ENCODE measurements at places on chromosomes 5 and 9.

- no peak for DNase-seq
These were observed 31.8 kb downstream of the EGFLAM start for GRCh38 chr5:38290028-38290653.

GRCh38 chr5:82349652-82350051, 71.5 kb upstream of the RPS23 start:
- peak; percentile 39 for DNase-seq

- no peak for DNase-seq
These were observed 412.7 kb downstream of the PIK3R1 start for GRCh38 chr5:68628082-68628814.

- DNase-seq: no peak
These were observed 14.0 kb downstream of the AQP7 start for GRCh38 chr9:33388110-33388994.

DNA sequence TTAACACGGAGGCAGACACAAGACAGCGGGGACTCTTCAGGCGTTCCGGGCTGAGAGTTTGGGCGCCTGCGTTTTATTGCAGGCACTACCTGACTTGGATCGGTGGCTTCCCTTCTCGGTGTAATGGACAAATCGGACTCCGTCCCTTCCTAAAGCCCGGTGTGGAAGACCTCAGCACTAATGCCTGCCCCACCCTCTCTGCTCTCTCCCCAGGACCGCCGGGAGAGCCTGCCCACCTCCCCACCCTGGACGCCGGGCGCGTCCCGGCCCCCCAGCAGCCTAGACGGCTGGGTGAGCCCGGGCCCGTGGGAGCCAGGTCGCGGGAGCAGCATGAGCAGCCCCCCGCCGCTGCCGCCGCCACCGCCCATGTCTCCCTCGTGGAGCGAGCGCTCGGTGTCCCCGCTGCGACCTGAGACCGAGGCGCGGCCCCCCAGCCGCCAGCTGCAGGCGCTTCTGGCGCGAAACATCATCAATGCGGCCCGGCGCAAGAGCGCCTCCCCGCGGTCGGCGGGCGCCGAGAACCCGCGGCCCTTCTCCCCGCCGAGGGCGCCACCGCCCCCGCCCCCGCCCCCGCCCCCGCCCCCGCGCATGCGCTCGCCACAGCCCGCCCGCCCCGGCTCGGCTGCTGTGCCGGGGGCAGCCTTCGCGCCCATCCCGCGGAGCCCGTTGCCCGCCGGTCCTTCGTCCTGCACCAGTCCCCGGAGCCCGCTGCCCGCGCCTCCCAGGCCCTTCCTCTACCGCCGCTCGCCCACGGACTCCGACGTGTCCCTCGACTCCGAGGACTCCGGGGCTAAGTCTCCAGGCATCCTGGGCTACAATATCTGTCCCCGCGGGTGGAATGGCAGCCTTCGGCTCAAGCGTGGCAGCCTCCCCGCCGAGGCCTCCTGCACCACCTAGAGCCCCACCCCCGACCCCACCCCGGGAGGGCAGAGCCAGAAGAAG, 4.6 kb upstream of the MYOZ3 start:
- peak; percentile 78 for DNase-seq

DNA sequence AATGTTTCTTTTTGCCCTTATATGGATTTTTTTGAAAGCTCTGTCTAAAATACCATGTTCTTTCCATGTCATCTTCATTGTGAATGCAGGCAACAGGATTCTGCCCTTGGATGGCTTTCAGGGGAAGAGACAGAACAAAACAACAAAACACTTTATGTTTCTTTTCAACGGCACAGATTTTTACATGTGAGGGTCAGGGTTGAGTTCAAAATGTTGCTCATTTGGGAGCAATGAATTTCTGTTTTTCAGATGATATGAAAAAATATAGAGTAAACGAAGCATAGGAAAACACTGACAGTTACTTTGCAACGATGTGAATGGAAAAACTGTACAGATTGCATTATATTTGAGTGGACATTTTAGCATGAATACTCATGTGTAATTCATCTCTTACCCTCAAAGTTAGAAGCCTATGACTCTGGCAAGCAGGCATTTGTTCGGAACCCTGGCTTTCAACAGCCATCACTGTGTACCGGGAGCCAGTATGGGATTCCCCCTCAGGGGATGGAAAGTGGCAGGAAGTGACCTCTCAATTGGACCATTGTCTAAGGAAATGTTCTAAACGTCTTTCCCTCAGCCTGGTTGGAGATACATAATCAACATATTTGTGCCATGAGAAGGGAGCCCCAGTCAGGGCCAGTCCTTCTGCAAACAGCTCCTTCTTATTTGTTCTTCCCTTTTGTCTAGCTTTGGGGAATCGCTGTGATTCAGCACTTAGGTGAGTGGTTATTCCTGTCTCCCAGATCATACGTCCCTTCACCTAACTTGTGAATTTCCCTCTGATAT, 153.9 kb upstream of the MEF2C start:
- DNase-seq: no peak

DNA sequence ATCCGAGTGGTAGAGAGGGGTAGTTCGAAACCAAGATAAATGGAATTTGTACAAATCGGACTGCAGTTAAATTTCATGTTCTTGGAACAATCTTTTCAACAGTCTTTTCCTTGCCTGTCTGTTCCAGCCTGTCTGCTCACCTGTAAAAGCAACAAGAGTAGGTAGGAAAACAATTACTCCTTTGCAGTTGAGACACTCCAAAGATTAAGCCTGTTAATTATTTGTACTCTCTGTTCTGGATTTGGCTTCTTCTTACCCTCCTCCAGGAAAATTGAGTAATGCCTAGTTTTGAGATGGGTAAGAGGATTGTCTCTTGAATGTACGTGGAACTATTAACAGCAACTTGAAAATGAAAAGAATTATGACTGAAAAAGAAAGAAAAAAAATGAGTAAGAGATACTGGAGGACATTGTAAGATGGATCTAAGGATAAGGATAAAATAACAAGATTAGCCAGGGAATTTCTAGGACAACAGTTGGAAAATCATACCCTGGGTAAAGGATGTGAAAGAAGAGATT, 24.3 kb downstream of the SPAAR start:
- no peak for DNase-seq

DNA sequence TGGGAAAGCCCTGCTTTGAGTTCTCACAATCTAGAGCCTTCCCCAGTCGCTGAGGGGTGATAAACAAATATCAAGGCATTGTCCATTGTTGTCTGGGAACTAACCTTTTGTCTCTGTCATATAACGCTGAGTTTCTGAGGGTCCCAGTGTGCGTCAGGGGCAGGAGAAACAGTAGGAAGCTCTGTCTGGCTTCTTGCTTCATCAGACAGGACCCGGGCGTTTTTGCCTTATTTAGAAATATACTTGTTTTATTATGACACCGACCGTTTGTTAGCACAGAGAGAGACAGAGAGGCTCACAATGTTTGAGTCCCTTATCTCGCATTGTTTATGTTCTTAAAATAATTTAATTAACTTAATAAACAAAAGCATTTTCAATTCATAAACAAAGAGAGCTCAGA, 204.9 kb upstream of the GAS1 start:
- DNase-seq: no peak

- DNase-seq: no peak
These were observed 113.5 kb upstream of the RASA1 start for GRCh38 chr5:87154191-87154590.

- no peak for DNase-seq
These were observed 46.7 kb downstream of the TNFSF8 start for GRCh38 chr9:114883709-114884108.

DNA sequence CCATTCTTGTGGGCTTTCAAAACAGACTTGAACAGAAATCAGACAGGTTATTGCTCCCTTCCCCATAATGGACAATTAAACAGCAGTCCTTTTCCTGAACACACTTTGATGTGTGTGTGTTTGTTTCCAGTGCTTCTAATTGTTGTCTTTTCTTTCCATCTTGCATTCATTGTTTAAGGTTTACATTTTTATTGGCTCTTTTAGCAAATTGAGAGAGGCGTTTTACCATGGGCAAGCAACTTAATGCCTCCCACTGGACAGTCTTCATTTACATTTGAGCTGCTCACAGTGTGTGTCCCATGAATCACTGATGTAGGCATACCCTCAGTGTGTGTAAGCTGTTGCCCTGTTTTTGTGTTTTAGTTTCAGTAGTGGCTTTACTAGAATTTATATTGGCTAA, 25.0 kb downstream of the WDR36 start:
- DNase-seq: no peak

GRCh38 chr9:129068110-129068509, 12.8 kb upstream of the DOLPP1 start:
- no peak for DNase-seq

All from activated naive CD8-positive, alpha-beta T cell treated with anti-CD3 and anti-CD28 coated beads for 36 hours (primary cell).